Activated naive CD4-positive, alpha-beta T cell treated with Interleukin-2 at 50 U/mL for 16 hours (primary cell): ENCODE measurements at places on chromosomes 5 and 9.

DNA sequence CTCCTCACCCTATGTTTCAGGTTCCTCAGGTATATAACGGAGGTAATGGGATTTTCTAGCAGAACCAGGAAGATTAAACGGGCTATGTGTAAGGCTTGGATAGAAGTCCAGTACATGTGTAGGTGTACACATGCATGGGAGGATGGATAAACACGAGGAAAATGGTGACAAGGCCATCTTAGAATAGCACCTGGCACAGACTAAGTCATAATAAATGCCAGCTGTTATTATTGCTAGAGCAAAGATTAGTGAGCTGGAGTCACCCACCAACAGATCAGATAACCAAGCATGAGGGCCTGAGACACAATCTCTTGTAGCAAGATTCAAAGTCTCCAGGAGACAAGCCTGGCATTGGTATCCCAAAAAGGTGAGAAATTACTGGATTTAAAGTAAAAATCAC is 21.1 kb downstream of the SPOCK1 start:
- no peak for DNase-seq

DNA sequence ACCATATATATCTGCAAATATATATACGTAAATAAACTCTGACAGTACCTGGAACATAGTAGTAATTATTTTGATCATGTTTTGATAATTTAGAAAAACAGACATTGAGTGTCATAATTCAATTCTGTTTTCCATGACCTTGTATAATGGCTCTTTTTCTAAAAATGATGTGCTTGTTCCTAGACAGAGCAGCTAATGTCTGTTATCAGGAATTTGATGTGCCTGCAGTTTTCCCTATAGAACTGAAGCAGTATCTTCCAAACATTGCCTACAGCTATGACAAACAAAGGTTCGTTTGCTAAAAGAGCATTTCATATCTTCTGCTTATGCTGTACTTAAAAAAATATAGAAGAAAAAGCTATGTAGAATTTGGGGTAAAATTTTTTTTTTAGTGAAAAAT is 5.3 kb downstream of the SETD9 start:
- no peak for DNase-seq

GRCh38 chr9:83623679-83624076 is 735 bp downstream of the IDNK start:
- DNase-seq: no peak

GRCh38 chr9:21711504-21711903 is 90.9 kb upstream of the MTAP start:
- peak; percentile 8 for DNase-seq

- DNase-seq: no peak
Measured at GRCh38 chr9:117742131-117742530, 37.9 kb downstream of the TLR4 start.

DNA sequence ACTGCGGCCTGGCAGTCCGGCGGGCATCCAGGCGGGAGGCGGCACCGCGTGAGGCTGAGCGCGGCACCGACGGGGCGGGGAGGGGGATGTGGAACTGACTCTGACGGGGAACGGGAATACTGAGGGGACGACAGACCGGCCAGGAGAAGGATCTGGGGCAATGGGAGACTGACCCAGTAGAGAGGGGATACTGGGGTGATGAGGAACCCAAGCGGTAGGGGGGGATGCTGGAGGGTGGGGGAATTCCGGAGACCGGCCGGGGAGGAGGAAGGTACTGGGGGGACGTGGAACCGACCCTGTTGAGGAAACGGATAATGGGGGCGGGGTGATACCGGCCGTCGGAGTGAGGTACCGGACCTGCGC is 423 bp downstream of the IPPK start:
- DNase-seq: no peak

- DNase-seq: no peak
Measured at GRCh38 chr5:33043343-33043997, 332.3 kb downstream of the NPR3 start.

GRCh38 chr9:109487247-109487646 is 10.9 kb downstream of the PTPN3 start:
- DNase-seq: no peak

DNA sequence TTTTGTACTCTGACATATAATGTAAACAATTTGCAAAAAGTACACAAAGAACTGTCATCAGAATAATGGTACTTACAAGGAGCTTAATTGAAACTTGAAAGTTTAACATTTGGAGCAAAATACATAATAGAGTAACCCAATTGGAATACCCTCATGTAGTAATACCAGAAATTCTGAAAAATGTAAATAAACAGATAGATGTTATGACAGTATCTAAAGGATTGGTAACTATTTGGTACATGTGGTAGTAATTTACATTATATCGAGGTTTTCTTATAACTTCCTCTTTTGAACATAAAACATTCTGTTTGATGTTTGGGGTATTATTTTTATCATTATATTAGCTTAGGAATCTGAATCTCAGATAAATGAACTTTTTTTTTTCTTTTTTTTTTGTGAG is 211.7 kb upstream of the ELL2 start:
- no peak for DNase-seq

DNA sequence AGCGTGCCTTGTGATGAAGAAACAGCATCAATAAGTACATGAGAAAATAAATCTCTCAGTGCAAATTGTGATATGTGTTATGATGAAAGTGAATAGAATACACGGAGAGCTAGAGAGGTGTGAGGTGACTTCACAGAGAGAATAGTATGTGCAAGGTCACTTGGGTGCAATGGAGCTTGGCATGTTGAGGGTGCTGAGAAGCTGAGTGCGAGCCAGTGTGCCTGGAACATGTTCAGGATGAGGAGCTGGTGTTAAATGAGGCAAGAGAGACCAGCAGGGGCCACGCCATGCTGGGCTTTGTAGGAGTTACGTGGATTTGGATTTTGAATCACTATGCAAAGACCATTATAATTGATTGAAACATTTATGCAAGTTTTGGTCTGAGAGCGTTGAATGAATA is 12.8 kb upstream of the RPS23 start:
- DNase-seq: no peak

DNA sequence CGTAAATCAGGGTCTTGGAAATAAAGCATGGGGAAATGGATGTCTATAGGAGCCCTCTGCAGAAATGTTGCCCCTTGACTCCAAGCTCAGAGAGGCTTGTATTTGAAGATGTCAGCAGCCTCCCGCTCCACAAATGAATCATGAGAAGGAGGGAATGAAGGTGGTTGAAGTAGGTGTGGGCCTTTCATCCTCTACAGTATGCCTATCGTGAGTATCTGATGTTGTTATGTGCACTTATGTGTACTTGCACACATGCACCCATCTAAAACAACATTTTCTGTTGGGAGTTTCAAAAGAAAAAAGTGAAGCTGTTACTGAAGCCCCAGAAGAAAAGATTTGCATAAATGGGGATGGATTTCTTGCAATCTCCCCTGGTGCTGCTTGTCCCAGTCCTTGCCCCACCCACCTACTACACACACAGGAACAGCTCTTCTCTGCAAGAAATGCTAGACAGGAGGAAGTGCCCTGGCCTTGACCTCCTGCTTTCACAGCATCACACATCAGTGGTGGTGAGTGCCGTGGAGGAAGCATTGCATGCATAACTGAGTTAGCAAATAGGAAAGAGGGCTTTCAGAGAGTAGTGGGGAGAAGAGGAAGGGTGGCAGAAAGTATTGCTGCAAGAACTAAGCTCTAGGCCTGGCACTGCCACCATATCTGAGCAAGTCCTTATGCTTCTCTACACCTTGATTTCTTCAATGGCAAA is 156.1 kb downstream of the SNX18 start:
- peak; percentile 13 for DNase-seq

DNA sequence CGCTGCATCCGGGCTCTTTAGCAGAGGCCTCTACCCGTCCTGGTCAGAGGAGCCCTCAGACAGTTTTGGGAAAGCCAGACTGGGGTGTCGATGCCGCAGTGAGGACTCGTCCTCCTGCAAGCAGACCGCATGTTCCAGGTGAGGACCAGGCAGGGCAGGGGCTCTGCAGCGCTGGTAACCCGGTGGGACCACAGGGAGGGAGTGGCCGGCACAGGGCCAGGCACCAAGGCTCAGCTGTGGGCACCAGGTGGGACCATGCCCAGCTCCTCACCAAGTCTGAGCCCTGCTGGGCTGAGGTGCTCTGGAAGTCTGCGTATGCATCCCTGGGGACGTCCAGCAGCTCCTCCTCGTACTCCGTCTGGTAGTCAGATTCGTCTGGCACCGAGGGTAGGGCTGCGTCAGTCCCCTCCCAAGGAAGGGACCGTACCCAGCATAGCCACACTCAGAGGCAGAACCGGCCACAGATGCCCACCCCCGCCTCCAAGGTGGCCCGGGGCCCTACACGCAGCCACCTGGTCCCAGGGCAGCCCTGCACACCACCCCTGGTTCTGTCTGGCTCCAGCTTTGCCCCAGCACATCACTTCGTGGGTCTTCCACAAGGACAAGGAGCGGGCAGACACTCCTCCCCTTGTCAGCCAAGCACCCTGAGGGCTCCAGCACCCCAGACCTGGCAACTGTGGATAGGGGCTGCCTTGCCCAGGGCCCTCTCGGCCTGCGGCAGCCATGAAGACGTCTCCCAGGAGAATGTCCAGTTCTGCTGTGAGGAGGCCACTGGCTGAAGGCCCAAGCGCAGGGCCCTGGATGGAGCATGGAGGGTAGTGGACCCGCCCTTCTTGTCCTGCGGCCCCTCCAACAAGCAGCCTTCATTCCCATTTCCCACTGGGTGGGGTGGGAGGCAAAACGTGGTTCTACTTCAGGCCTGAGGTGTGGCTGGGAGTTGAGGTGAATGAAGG is 1.5 kb upstream of the NSMF start:
- DNase-seq: no peak

DNA sequence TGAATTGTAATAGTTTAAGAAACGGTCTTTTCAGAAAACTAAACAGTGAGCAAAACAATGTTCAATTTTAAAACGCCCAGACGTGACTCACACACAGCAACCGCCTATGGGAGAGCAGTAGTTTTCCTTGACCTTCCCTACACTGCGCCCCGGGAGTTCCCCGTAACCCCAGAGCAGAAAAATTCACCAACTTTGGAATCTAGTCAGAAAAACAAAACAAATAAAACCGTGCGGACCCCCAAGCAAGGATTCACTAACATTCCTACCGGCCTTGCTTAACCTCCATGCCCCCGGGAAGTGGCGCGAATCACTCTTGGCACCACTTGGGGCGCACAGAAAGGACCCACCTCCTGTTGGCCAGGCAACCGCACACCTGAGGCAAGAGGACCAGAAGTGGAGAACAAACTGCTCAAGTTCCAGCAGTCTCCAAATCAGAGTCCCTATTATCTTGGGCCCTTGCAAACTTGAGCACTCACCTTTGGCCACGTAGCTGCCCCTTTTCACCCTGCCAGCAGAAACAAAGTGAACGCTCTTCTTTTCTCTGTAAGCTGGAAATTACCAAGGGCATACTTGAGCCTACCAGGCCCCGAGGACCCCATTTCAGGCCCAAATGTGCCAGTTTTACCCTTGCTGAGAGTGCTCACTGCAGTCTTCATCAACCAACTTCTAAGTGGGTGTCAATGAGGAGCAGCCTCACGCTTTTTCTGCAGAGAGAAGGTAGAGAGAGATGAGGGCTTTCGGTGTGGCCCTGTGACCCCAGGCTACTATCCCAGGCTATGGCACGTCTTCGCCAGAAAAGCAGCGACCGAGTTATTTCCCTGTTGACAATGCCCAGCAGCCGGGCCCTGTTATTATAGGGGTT is 189.7 kb downstream of the MEF2C start:
- no peak for DNase-seq

DNA sequence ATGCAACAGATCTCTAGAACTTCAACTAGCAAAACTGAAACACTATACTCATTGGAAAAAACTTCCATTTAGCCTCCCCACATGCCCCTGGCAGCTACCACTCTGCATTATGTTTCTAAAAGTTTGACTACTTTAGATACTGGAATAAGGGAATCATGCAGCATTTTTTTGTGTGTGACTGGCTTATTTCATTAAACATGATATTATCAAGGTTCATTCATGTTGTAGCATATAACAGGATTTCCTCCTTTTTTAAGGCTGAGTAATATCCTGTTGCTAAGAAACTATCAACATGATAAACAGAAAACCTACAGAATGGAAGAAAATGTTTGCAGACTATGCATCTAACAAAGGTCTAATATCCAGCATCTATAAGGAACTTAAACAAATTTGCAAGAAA is 597.9 kb downstream of the DMRTA1 start:
- DNase-seq: no peak

- DNase-seq: no peak
Measured at GRCh38 chr9:38081356-38082108, 12.5 kb upstream of the SHB start.
